NCI-H2171 (cell line): ENCODE measurements at places on chromosomes 5 and 9.
A peak's percentile ranks its signal among the peaks of the same experiment; 100 is the strongest.

- no peak for DNase-seq
Measured at GRCh38 chr5:157900644-157901043, 41.7 kb upstream of the CLINT1 start.

GRCh38 chr5:175728885-175729828 is 71.3 kb downstream of the HRH2 start:
- no peak for DNase-seq

DNA sequence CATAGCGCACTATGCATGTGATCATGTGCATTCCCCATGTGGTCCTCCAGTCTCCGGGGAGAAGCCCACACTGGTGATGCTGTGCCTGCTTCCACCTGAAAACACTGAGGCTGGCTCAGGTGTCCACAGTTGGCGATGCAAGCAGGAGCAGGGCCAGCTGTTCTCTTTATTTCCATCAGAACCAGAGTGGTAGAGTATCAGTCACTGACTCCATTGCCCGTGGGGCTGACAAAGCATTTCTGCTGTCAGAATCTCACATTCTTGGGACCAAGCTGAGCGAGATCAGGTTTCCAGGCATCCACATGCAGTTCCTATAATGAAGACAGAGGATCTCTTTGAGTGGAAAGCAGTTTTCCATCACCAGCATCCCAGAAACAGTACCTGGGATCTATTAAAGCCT is 52.5 kb downstream of the GADD45G start:
- DNase-seq: peak; percentile 80

GRCh38 chr9:128683340-128684064 is 5.5 kb upstream of the SET start:
- no peak for DNase-seq

GRCh38 chr5:56686337-56687195 is 128.8 kb upstream of the MAP3K1 start:
- DNase-seq: no peak

DNA sequence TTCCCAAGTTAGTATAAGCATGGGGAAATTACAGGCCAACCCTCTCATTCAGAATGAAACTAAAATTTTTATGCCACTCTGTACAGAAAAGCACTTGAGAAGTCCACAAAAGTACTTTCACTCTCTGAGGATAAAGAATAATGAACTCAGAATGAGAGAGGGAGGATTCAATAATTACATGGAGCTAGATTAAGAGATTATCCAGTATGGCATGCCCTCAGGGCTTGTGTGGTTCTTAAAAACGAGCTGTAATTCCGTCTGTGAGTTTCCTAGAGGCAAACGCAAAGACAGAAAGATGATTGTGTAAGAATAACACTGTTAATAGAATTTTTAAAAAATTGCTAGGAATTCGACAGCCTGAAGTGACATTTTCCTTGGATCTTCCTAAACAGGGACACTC is 126.8 kb upstream of the PTCH1 start:
- DNase-seq: no peak

DNA sequence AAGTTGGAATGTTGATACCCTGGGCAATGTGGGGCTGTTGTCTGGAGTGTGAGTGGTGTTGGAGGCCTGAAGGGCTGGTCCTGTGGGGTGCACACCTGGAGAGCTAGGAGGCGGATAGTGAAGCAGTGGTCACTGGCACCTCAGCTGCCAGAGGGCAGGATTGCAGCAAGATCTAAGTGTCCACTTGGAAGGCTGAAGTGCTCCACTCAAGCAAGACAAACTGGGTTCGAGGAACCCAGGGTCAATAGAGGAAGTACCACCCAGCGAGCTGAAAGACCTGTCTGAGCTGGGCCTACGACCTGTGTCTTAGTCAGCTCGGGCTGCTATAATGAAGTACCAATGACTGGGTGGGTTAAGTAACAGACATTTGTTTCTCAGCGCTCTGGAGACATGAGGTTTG is 39.7 kb upstream of the TJP2 start:
- no peak for DNase-seq

DNA sequence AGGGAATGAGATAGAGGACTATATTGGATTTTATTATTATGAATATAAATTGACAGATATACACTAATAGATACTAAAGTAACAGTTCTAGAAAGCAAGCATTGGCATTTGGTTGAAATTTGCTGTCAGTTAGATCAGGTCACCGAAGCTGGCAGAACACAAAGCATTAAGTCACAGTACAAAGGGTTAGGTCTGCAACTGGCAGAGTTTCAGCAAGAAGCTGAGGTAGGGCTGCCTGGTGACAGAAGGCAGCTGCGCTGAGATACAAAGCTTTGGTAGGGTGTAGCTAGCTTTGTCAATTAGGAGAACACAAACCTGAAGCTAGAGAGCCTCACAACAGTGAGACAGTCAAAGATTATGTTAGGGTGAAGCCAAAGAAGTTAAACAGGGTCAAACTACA is 6.3 kb upstream of the CSNK1G3 start:
- DNase-seq: no peak

GRCh38 chr5:52964138-52964537 is 25.0 kb upstream of the ITGA2 start:
- DNase-seq: no peak

GRCh38 chr5:60287174-60287771 is 393.7 kb upstream of the PDE4D start:
- no peak for DNase-seq

- DNase-seq: no peak
Measured at GRCh38 chr9:94150279-94150828, 66.1 kb downstream of the PTPDC1 start.

GRCh38 chr5:101045689-101046088 is 142.6 kb upstream of the ST8SIA4 start:
- no peak for DNase-seq

- peak; percentile 13 for DNase-seq
Measured at GRCh38 chr5:23820765-23821471, 313.5 kb downstream of the PRDM9 start.

- no peak for DNase-seq
Measured at GRCh38 chr5:56457887-56458812, 225.0 kb upstream of the ANKRD55 start.

DNA sequence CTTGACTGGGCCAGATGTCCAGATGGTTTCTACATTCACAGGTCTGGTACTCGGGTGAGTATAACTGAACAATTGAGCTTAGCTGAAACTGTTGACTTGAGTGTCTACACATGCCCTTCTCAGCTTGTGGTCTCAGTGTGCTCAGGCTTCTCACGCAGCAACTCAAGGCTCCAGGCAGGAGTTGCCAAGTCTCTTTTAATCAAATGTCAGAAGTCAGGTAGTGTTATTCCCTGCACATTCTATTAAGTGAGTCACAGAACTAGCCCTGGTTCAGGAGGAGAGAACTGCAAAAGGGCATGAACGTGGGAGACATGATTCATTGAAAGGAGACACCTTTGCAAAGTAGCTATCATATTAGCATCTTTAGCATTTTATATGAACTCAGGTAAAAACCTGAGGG is 199.3 kb upstream of the ACTBL2 start:
- DNase-seq: no peak

- DNase-seq: no peak
Measured at GRCh38 chr5:126651013-126651577, 50.3 kb downstream of the PHAX start.

- DNase-seq: no peak
Measured at GRCh38 chr9:88801214-88801796, 190.0 kb upstream of the S1PR3 start.

- DNase-seq: no peak
Measured at GRCh38 chr5:169048181-169049125, 252.5 kb downstream of the SLIT3 start.

GRCh38 chr5:90640484-90641059 is 82.0 kb downstream of the ADGRV1 start:
- no peak for DNase-seq

DNA sequence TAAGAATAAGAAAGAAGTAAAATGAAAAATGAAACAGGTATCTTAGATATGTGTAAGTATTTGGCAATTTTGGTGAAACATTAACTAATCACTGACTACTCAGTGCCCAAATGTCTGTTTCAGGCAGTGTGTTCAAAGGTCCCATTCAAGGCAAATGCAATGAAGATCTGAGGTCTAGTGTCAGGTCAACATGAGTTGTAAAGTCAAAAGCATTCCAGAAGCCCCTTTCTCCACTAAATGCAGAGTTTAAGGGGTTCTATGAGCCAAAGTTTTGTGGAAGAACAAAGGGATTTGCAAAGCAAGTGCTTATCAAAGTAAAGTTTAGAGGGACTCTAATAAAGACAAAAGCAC is 71.0 kb upstream of the GPBP1 start:
- no peak for DNase-seq

GRCh38 chr9:71364186-71364955 is 242.9 kb upstream of the TRPM3 start:
- no peak for DNase-seq

GRCh38 chr5:151495320-151495719 is 47.9 kb downstream of the SLC36A1 start:
- no peak for DNase-seq

- no peak for DNase-seq
Measured at GRCh38 chr9:116721411-116721810, 34.3 kb downstream of the TRIM32 start.

DNA sequence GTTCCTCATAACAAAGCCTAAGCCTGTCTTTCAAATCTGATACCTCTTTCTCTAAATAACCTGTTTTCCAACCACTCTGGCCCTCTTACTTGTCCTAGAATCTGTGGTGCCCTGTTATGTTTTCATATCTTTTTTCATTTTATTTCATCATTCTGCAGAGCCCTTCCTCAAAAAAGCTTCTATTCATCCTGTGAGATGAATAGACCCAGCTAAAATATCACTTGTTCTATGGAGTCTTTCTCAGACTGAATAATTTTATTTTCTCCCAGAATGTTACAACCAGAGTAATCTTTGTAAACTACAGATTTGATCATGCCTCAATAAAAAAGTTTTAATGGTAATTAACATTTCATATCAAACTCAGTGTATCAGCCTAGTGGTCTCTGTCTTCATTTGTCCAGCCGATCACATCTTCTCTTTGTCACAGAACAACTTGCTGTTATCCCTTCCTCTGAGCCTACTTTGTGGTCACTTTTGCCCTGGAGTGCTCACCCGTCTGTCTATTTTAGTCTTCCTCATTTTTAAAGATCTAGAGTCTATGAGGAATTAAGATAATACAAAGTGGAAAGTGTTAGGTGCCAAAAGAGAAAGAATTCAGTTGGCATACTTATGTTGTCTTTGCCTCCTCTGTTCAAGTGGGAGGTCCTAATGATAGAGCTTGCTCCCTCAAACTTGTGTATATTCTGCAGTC is 77.8 kb downstream of the ZCCHC7 start:
- DNase-seq: no peak

DNA sequence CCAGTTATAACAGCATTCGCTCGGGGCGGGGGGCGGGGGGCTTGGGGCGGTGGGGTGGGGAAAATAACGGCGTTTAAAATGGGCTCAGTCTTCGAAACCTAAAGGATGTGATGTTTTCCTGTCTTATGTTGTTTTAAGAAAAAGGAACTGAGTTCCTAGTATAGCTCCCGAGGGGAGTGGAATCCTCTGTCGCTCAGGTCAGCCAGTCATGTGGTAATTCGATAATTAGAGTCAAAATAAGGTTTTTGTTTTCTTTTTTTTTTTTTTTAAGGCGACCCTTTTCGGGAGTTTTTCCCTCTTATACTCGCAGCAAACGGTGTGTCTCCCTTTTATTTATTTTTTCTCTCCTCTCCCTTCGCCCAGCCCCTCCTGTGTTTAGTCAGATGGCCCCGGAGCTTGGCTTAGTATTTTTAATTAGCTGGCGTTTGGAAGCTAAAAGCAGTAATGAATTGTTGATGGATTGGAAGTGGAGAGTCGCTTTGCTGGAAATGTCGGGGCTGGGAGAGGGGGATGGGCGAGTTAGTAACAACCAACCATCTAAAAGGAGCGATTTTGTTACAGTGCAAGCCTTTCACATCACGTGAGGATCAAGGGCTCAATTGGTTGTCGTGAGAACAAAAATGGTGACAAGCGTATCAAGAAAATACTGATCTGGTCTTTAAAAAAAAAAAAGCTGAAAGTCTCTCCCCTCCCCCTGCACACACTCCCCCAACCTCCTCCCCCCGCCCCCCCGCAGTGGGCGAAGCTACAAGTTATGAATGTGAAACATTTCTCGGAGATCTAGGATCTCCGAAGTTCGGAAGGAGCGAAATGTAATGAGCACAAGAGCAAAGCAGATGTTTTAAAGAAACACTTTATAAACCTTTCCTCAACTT is 714 bp upstream of the ZNF608 start:
- DNase-seq: peak; percentile 76

- peak; percentile 7 for DNase-seq
Measured at GRCh38 chr9:75238311-75238976, 150.1 kb downstream of the OSTF1 start.

DNA sequence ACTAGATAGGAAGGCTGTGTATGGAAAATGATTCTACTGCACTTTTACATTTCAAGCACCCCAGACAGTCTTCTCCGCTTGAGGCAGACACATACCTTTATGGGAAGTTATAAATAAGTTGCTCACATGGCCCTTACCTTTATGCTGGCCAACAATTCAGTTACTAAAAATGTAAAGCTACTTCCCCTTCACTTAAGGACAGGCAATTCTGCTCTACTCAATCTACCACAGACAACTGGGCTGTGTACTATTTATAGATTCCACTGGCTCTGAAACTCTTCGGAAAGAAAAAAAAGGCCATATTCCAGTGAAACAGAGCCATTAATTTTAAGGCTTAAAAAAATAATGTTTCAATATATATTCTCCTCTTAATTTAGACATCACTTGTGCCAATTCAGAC is 59.4 kb downstream of the ELAVL2 start:
- no peak for DNase-seq

GRCh38 chr5:40384782-40385390 is 294.8 kb upstream of the PTGER4 start:
- DNase-seq: no peak

- DNase-seq: no peak
Measured at GRCh38 chr5:86917117-86917579, 299.4 kb downstream of the COX7C start.

DNA sequence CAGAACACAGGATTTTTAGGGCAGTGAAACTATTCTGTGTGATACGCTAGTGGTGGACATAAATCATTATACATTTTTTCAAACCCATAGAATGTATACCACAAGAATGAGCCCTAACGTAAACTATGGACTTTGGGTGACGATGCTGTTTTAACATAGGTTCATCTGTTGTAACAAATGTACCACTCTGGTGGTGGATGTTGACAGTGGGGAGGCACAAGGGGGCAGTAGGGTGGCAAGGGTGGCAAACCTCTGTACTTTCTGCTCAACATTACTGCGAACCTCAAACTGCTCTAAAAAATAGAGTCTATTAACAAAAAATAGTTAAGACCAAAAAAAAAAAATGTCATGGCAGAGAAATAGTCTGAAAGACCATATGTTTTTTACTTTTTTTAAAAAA is 9.1 kb upstream of the MVB12B start:
- DNase-seq: no peak

DNA sequence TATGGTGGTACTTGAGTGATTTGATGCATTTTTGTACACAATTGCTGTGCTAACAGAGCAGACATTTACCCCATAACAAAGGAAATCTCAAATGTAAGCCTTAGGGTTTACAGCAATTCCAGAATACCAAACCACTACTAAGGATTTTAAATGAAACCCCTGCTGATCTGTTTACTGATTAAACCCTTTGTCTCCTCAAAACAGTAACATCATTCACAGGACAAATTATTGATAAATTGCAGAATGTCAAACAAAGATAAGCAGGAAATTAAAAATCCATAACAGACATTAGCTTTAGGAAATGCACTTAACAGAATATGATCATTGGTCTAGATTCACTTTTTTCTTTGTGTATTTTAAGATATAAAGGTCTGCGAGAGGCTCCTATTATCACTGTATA is 1016.4 kb upstream of the DMAC1 start:
- no peak for DNase-seq

GRCh38 chr9:137025517-137025966 is 2.5 kb downstream of the ABCA2 start:
- DNase-seq: peak; percentile 96
